GM23248 (cell line): ENCODE measurements at places on chromosomes 6 and 20. TPM values are rescaled to one million over a fixed set of nuclear protein-coding genes. Genes with fewer than 3 reads are reported as not detected.

- DNase-seq: peak; percentile 2
These were observed 171.3 kb upstream of the HDAC2 start for GRCh38 chr6:114142258-114142657.

POPDC3 gene
- 46.1 and 48.6 TPM in 2 replicates for polyA plus RNA-seq

- DNase-seq: no peak
These were observed 103.0 kb downstream of the ADGRB3 start for GRCh38 chr6:68738039-68738438.

KIFC1 gene
- polyA plus RNA-seq: 3.9 and 4.0 TPM in 2 replicates

ZKSCAN8 gene
- 4.1 TPM in 2 replicates for polyA plus RNA-seq

DNA sequence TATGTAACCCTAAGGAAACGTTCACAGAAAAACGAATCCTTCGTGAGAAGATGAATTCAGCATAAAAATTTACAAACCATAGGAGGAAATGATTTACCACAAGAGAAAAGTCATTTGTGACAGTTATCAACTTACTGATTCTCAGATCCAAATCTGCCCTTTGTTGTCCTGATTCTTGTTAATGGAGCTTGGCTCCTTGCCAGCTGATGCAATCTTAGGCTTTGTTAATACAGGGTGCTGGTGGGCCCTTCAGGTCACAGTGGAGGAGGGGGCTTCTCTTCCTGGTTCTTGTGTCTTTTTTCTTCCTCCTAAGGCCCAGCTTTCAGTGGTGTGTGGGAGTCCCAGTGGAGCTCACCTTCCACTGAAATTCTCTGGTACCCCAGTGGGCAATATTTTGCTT is 108.4 kb upstream of the MAP3K7 start:
- no peak for DNase-seq

NKAPL gene
- polyA plus RNA-seq: 3.2 and 3.5 TPM in 2 replicates

GRCh38 chr6:167956983-167957492 is 40.4 kb upstream of the KIF25 start:
- DNase-seq: peak; percentile 4

- DNase-seq: no peak
These were observed 14.0 kb downstream of the KIAA1755 start for GRCh38 chr20:38246357-38247165.

DNA sequence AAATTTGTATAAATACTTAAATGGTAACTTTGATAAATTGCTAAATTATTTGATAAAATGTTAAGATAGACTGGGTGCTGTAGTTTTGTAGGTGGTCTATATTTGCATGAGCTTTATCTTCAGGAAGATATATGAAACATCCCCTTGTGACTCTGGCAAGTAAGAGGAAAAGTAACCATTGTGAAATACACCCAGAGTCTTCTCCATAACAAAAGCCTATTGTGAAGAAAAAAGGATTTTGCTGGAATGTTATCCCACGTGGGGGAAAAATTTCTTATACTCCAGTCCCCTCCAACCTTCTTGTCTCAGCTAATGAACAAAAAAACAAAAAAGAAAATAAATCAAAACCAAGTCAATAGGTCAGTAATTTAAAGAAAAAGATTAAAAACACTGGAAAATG is 600.7 kb downstream of the HDGFL1 start:
- DNase-seq: no peak

DNA sequence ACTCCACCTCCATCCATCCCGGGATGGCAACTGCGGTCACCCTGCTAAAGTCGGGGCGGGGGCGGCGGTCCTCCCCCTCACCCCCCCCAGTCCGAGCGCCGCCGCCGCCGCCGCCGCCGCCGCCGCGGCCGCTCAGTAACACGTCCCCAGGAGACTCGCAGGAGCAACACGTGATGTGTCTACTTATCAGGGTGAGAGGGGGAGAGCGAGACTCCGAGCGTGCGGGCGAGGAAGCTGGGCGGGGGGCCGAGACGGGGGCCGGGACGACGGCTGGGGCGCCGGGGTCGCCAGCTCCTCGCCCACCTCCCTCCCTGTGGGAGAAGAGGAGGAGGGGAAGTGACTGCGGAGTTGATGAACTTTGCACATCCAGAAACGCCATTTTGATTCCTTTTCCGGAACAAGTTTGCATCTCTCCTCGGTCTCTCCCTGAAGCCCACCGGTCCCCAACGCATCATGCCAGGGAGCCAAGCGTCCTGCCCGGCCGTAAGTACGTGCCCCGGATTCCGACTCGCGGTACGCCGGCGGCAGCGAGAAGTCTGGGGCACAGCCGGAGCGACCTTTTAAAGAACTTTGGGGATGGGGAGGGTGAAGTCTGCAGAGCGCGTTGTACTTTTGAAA is at the start of gene RREB1:
Gene RREB1 (plus strand): TSS at position 384 of the 618 bp plus-strand sequence. CDS start 73,951 bp downstream, outside the sequence.
- peak; percentile 87 for DNase-seq

- peak; percentile 89 for DNase-seq
These were observed 39.5 kb upstream of the VAPB start for GRCh38 chr20:58349570-58349969.

GRCh38 chr6:75128878-75129570 is 76.8 kb downstream of the COL12A1 start:
- DNase-seq: peak; percentile 45

LY6G6D gene
- polyA plus RNA-seq: not detected in 2 replicates

SIRPA gene
- polyA plus RNA-seq: 101 and 102 TPM in 2 replicates

ESR1 gene
- 0.09 and 0.24 TPM in 2 replicates for polyA plus RNA-seq

SAPCD1 gene
- 0.85 and 1.3 TPM in 2 replicates for polyA plus RNA-seq

DNA sequence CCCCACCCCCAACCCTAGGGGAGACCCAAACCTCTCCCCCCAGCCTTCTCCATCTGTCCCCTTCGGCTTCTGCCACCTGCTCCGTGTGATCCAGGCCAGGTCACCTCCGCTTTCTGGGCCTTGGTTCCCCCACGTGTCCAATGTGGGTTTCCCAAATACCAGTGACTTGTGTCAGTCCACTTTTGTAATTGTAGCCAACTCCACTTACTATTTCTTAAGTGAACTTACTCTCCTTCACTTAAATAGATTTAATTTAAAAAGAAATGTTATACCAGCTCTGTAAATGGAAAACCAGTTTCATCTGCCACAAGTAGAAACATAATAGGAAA is 10.0 kb upstream of the FAM110A start:
- no peak for DNase-seq

TGM3 gene
- 0.14 and 0.25 TPM in 2 replicates for polyA plus RNA-seq

SLC22A1 gene
- polyA plus RNA-seq: not detected in 2 replicates

DNA sequence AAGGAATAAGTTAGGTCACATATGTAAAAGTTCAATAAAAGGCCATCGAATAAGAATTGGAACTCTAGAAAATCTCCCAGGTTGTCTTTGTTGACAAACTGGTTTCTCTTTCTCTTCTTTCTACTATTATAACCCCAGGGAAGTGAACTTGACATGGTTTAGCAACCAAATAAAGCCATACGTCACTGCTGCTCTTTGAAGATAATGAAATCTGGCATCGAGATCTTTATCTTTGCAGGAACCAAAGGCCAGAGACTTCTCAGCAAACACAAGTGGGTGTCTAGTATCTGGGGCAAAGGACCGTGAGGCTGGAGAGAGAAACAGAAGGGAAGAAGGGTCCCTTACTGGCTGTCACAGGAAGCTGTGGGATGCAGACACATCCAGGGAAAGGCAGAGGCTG is 286.7 kb upstream of the CDYL start:
- DNase-seq: no peak

GSTA2 gene
- 0.51 TPM in 1 of 2 replicates, not detected in the other for polyA plus RNA-seq

DNA sequence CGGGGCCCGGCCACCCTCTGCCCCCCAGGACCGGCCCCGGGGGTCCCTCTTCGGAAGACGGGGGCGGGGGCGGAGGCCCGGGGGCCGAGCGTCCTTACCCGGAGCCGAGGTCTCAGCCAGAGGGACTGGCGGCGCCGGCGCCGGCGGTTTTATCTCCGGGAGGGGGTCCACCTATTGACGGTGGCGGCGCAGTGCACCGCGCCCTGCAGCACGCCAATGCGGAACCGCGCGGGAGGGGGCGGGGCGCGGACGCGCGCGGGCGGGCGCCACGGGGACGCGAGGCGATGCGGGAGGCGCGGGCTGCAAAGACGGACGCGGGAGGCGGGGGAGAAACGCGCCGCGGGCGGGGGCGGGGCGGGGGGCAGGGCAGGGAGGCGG is at the start of gene EEF1A2:
Gene EEF1A2 (minus strand): TSS at position 124 of the 378 bp plus-strand sequence. CDS start 1,320 bp downstream, outside the sequence.
- peak; percentile 41 for DNase-seq

- DNase-seq: peak; percentile 42
These were observed 33.9 kb upstream of the PTPRK start for GRCh38 chr6:128554302-128554701.

- DNase-seq: no peak
These were observed 122.5 kb downstream of the FARS2 start for GRCh38 chr6:5383856-5384255.

GRCh38 chr6:53974941-53975340 is 136.3 kb upstream of the MLIP start:
- DNase-seq: no peak

DNA sequence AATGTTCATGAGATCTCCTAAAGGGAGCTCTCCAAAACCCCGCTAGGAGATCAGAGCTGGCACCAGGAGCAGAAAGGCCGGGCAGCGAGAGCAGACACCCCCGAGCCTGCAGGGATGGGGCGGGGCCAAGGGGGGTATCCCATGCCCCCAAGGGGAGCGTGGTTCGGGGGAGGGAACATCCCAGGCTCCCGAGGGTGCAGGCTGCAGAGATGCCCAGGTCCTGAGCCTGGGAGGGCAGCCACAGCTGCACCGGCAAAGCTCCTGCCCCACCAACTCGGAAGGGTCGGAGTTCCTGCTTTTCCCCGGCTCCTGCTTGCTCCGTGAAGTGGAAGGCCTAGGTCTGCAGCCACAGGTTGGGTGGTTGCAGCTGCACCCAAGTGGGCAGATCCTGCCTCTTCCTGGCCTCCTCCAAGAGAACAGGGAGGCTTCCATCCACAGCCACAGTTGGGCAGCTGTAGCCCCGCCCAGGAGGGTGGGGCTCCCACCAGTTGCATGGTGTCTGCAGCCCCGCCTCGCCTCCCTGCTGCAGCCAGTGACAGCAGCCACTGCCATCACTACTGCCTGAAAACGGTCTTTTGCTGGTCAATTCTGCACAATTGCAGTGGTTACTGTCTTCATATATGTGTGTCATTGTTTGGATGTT is 13.4 kb upstream of the GMNN start:
- DNase-seq: no peak

UBD gene
- polyA plus RNA-seq: not detected in 2 replicates

DNA sequence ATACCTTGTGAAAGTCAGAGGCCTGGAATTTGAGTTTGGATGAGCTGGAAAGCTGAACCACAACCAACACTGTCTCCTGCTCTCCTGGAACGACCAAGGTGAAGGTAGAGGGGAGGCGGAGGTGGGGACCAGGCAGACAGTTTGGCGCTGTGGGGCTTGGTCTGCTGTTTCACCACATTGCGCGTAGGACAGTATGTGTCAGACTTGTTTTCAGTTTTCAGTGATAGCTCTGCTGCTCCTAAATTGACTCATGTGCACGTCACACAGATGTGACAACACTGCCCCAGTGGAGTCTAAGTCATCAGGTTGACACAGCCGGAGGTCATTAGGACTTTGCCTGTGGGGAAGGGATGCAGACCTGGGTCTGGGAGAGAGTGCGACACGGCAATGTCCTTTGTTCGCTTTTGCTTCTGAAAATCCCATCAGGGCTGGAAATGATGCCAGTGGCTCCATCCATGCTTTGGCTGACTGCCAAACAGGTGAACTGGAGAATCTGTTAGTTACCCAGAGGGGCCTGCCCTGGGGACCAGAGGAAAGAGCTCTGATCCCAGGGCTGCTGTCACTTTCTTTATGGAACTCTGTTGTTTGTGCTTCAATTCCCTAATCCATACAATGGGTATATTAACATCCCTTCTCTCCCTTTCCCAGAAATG is 255.5 kb downstream of the CDC5L start:
- DNase-seq: peak; percentile 61

GRCh38 chr6:39249278-39249677 is 20.0 kb upstream of the KCNK5 start:
- DNase-seq: no peak

DNA sequence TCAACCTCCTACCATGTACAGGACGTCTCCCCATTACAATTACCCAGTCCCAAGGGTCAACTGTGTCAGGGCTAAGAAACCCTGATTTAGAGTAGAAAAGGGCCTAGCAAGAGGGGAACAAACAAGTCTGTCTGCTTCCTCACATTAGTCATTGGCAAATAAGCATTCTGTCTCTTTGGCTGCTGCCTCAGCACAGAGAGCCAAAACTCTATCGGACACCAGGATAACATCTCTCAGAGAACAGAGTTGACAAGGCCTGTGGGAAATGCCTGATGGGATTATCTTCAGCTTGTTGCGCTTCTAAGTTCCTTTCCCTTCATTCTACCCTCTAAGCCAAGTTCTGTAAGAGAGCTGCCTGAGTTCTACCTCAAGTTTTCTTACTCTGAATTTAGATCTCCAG is 19.0 kb upstream of the VSX1 start:
- no peak for DNase-seq

DNA sequence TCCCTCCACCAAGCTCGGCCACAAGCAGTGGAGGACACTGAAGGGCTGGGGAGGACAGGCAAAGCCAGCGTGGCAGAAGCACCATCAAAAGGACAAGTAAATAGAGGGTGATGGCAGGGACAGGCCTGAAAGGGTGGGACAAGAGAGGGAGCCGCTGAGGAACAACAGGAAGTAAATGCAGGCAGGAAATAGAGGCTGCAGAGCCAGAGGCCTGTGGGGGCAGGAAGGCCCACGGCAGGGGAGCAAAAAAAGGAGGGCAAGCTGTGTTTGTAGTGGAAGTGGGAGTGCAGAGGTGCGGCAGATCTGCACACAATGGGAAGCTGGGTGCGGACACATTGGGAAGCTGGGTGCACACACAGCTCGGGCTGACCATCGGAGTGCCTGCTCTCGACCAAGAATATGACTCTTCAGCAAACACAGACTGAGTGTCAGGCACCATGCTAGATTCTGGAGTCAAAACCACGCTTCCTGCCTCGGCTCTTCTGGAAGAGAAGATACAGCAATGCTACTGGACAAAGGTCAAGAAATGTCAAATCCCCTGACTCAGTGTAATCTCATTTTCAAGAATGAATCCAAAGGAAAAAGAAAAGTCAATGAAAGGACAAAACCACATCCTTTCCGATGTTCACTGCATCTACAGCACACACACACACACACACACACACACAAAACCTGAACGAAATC is 40.4 kb upstream of the RAB22A start:
- DNase-seq: no peak

GRCh38 chr6:16494793-16495192 is 256.4 kb downstream of the GMPR start:
- no peak for DNase-seq

C20orf96 gene
- 4.0 and 4.5 TPM in 2 replicates for polyA plus RNA-seq

- no peak for DNase-seq
These were observed 143.5 kb downstream of the FLRT3 start for GRCh38 chr20:14193885-14194284.

DNA sequence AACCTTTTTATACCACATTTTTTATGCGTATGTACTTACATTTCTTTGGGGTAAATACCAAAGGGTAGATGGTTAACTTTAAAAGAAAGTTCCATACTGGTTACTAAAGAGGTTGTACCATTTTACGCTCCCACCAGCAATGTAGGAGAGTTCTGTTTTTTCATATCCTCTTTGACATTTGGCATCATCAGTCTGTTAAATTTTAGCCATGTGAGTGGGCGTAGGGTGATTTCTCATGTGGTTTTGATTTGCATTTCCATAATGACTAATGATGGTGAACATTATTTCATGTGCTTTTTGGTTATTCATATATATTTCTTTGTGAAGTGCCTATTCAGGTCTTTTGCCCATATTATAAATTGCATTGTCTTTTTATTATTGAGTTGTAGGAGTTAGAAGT is 194.2 kb downstream of the PRL start:
- DNase-seq: peak; percentile 37
